ENCODE measurements at places on chromosomes 7 and 10.

GRCh38 chr10:93030409-93030808 lies 30.2 kb upstream of the CYP26C1 start:
- DNase-seq: no peak

DNA sequence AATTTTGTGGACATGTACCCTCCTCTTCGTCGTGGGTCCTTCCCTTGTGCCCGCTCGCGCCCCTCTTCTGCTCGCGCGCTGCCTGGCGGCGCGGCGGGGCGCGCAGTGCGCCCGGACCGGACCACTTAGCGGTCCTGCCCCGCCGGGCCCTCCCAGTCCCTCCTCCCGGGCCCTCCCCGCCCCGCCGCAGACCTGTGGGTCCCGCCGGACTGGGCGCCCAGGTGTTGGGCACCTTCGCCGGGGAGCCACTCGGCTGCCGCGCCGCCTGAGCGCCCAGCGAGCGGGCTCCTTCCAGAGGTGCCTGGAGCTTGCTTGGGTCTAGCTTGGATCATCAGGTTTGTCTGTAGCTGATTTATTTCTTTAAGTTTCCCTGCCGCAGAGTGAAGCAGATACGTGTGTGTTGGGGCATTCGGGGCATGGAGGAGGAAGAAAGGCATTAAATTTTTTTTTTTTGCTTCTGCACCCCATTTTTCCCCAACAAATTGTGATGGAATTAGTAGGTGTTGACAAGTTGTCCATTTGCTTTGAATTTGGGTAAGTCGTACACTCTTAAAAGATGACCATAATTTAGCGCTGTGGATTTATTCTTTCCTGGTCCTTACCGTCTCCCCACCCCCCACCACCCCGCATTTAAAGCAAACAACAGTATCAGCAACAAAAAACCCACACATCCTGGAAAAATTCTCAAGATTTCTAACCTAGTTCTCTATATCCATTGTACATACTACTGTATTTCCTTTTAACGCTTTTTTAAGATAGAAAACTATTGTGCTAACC lies 905 bp downstream of the C1GALT1 start:
- DNase-seq: peak; percentile 32

DNA sequence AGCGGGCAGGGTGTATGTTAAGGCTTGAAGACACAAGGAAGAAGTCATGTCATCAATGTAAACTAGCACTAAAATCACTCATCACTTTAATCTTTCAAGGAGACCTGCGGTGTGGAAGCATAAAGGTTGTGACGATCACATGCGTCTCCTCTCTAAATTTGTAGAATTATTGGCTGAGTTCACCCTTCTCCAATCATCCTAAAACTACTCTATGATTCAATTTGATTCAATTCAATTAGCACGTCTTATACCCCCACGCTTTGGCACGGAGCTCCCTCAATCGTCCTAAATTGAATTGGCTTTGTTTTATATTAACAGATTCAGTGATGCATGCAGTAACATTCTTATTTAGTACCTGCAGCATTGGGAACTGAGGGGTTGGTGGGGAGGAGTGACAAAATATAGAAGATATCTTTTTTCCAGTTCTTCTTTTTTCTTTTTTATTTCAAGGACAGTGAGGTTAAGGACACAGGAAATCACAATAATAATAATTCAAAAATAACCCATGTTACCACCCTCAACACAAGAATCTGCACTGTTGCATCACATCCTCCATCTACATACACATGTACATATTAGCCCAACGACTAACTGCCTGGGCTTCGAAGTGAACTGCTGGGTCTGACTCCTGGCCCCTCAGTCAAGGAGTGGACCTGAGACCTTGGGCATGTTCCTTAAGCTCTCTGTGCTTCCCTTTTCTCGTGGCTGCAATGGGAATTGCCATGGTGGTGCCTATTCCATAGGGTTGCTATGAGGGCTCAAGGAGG lies 86.5 kb downstream of the LSM5 start:
- no peak for DNase-seq

DNA sequence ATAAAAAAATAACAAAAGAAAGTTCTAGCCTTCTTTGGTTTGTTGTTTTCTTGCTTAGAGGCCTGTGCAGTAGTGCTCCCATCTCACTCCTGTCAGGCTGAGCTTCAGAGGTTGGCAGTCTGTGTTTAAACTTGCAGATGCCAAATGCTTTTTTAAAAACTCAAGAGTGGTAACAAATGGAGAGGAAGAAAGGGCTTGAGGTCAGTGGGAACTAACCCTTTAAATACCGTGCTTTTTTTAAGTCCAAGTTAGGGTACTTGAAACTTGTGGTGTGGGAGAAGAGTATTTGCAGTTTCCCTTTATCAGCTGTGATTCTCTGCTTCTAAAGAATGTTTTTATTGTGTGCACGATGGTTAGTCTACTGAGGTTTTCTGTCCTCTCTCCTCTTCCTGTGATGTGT lies 29.4 kb downstream of the ZRANB1 start:
- no peak for DNase-seq

DNA sequence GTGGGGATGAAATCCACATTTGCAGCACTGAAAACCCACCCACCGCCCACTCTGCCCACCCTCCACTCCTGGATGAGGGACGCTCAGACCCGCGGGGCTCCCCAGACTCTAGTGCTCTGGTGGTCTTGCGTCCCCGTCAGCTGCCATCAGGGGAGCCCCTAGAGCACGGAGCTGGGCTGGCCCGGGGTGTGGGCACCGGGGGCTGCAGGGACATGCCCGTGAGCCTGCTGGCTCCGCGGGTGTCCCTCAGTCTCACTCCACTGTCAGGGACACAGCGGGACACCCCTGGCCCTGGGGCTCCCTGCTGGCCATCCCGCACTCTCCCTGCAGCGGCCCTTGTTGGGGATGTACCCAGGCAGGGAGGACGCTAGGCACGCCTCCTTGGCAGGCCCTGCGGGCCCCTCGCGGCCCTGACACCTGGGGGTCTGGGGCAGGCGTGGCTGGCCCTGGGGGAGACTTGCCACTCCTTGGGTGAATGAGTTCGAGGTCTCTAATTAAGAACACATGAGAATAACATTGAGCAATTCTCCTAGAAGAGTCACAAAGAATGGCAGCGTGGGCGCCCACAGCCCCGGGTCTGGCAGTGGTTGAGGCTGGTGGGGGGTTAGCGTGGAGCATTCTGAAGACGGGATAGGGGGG lies 64.2 kb downstream of the CFAP46 start:
- DNase-seq: no peak

DNA sequence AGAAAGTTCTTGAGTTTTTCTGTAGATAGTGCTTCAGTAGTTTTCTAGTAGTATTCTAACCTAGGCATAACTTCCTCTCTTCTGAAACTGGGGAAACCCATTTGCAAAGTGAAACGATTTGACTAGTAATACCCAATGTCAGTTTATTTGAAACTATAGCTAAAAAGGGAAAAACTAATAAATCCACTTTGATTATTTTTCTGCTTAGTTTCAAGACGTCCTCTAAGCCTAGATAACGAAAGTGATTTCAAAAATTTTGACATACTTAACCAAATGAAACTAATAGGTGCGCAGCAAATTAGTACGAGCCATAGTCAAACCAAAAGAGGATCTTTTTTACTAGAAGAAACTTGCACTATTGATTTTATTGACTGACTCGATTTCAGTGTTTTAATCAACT lies 9.8 kb upstream of the SP8 start:
- DNase-seq: no peak

DNA sequence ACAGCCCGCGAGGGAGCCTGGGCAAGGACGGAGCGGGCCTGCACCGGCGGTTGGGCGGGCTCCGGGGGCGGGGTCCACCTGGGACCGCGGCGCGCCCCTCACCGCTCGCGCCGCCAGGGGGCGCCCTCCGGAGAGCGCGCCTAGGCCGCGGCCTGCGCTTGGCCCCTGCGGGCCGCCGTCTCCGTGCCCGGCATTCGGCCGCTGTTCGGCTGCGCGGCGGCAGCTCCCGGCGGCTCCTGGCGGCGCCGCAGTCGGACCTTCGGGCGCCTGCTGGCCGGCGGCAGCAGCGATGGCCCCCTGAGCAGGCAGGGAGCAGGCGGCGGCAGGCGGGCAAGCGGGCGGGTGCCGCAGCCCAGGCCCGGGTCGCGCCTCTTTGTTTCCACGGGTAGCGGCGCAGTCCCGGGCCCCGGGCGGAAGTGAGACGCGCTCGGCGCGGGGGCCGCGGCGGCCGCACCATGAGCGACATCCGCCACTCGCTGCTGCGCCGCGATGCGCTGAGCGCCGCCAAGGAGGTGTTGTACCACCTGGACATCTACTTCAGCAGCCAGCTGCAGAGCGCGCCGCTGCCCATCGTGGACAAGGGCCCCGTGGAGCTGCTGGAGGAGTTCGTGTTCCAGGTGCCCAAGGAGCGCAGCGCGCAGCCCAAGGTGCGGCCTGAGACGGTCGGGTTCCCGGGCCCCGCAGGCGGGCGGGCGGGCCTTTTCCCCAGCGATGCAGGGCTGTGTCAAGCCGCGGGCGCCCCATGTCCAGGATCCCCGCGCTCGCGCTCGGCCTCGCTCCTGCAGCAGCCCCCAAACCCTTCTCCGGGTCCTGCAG lies at the start of gene INTS15:
TSS of gene INTS15 (plus strand) at position 193 of the 816 bp plus-strand sequence. CDS start at position 456, 263 bp downstream.
- peak; percentile 78 for DNase-seq

- no peak for DNase-seq
These were observed 16.9 kb downstream of the CYP26A1 start for GRCh38 chr10:93090619-93091018.

DNA sequence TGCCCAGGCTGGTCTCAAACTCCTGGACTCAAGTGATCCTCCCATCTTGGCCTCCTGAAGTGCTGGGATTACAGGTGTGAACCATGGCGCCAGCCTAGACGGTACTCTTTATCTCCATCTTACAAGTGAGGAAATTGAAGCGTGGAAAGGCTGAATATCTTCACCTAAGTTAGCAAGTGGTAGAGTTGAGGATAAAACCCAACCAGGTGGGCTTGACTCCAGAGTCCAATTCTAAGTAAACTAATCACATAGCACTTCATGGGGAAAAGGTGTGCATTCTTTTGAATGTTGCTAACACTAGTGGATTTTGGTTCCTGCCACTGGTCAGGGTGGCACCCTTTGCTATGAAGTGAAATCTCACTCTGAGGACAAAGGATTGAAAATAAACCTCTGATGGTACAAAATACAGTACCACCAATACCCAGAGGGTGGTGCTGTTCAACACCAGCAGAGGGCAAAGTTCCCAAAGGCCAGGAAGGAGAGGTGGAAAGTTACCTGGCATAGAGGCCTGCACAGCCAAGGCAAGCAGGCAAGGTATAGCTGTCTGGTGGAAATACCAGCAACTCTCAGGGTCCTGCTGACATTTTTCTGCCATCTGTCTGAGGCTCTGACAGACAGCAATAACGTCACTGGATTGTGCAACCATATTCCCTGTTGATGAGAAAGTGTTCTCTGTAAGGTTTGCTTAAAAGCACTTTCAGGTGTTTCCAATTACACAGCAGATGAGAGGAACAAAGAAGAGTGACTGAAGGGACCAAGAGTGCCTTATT lies 17.6 kb downstream of the ZDHHC16 start:
- peak; percentile 1 for DNase-seq

GRCh38 chr7:145263886-145264285 lies 428.0 kb upstream of the TPK1 start:
- no peak for DNase-seq

DNA sequence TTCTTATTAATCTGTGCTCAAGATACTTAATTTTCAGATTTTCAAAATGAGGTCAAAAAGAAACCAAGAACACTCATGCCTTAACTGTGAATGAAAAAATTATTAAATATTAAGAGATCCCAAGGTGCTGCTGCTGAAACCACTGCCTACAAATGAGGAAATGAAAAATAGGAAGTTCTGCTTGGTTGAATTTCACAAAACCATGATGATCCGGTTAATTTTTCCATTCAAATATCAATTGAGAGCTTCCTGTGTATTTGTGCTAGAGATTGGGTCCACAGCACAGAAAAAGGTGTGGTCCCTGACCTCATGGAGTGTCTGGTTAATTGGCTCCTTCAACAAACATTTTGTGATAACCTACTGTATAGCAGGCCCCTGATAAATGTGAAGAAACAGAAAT lies 132.7 kb upstream of the YAE1 start:
- no peak for DNase-seq

- DNase-seq: no peak
These were observed 613.5 kb upstream of the MGMT start for GRCh38 chr10:128853537-128853936.

GRCh38 chr7:158567153-158567603 lies 20.4 kb downstream of the PTPRN2 start:
- DNase-seq: peak; percentile 87

DNA sequence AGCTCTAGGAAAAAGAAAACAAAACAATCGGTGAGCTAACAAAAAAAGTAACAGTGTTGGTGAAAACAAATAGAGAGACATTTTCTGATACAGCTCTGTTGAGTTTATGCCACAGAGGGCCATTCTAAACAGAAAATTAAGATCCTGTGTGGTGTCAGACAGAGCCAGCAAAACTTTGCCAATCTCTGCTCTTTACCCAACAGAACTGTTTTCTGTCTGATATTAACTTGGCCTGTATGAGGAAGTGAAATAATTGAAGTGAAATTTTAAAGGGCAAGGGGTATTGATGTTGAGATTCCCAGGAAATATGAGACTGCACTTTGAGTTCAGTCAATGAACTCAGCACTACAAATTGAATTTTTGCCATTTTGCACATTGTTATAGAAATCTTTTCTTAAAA lies 101.0 kb downstream of the AOAH start:
- DNase-seq: no peak

GRCh38 chr7:157265051-157265450 lies 71.8 kb upstream of the DNAJB6 start:
- no peak for DNase-seq

DNA sequence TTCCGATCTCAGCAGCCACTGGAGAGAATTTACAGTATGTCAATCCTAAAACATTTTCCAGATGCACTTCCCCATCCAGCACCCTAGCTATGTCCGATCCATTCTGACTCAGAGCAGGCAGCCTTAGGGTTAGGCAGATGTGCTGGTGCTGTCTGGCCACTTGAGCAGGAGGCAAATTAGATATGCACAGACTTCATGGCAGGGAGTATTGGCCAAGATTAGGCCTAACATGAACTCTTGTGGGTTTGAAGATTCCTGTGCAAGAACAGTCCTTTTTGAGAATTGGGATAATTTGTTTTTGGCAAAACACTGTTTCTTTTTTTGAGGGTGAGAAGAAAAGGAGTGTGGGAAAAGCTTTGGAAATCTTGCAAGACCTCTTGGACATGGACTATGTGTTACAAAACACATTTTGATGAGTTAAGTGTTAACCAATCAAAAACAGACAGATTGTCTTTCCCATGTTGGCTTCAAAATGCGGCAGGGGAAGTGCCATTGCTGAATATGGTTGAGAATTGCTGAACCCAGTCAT lies 218.6 kb upstream of the INHBA start:
- no peak for DNase-seq

GRCh38 chr7:16027396-16027795 lies 340.9 kb upstream of the MEOX2 start:
- DNase-seq: no peak

GRCh38 chr10:116720241-116720643 lies 22.1 kb downstream of the HSPA12A start:
- no peak for DNase-seq

- DNase-seq: no peak
These were observed 9.2 kb upstream of the EPHA1 start for GRCh38 chr7:143417734-143418383.

DNA sequence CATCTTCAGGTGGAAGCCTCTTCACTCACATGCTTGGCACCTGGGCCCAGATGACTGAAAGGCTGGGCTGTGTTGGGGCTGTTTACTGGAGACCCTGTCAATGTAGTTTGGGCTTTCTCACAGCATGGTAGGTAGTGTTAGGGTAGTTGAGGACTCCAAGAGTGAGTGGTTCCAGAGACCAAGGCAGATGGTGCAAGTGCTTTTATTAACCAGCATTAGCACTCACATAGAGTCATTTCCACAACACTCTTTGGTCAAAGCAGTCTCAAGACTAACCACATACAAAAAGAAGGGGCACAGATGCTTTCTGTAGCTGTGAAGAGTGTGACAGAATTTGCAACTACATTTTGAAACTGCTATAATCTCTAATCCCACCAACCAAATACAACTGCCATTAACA lies 135.0 kb downstream of the RTKN2 start:
- no peak for DNase-seq

Measured in NCI-H774 (cell line).